Neural progenitor cell (in vitro differentiated cells): ENCODE measurements at places on chromosomes 3 and 15. TPM values are rescaled to one million over a fixed set of nuclear protein-coding genes. Genes with fewer than 3 reads are reported as not detected.

DNA sequence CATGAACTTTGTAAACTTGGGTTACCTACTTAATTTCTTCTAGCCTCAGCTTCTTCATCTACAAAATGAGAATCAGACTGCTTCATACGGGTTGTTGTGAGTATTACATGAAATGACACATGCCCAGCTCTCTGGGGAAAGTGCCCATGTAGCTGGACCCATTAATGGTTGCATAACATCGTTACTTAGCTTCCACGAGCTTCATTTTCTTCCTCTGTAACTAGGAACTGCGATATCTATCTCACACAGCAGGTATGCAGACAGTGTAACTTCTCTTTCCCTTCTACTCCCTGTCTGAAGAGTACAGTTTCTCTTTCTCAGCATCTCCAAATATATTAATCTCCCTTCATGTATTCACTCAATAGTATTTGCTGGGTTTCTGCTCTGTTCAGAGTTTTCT lies 37.9 kb upstream of the DLG1 start:
- no peak for DNase-seq

DNA sequence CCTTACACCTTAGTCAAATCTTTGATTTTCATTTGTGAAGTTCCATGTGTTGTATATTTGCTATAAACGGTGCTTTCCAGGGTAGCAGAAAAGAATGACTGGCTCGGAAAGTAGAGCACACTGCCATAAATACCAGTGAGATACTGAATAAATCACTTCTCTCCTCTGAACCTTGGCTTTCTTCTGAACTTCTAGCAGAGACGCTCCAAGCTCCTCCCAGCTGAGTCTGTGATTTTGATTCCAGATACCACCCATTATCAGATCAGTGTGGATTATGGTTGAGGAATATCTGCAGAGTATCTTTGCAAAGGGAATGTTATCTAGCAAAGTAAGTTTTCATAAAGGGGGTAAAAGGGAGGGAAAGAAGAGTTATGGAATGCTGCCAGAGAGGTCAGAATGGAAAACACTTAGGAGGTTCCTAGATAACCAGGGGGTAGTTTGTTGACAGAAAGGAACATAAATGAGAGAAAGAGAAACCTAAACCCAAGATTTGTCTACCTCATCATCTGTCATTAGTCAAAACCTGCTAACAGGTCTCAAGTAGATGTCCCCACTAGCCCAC lies 98.5 kb upstream of the PSMD6 start:
- DNase-seq = no peak

DNA sequence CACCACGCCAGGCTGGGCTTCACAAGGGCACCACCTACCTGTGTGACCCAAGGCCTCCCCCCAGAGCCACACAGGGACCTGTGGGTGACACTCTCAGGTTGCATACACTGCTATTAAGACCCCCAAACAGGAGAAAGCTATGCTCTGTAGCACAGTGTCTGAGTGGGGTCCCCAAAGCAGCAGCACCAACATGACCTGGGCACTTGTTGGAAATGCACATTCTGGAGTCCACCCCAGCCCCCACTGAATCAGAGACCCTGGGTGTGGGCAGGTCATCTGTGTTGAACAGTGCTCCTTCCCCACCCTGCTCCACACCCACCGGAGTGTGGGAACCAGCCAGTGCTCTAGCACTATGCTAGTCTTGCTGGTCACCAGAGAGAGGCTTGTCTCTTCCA lies 76.1 kb downstream of the ADAMTS17 start:
- no peak for DNase-seq

- DNase-seq = no peak
Measured at GRCh38 chr3:56759532-56759931, 42.2 kb downstream of the ARHGEF3 start.

DNA sequence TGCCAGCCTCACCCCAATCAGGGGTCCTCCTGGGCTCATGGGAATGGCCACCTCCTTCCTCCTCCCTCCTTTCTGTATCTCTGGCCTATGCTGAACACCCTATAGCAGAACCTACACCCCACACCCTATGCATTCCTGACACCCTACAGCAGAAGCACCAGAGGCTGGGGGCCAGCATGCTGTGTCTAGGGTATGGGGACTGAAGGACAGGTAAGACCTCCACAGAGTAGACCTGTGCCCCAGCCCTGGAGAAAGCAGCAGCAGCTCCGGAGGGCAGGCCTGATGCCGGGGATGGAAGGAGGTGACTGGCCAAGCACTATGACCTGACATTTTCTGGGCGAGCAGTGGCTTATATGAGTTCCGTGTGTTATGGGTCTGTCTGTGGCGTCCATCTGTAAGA lies 66.9 kb downstream of the TLE3 start:
- DNase-seq = no peak

- no peak for DNase-seq
Measured at GRCh38 chr15:74233851-74234597, 2.1 kb upstream of the CCDC33 start.

DNA sequence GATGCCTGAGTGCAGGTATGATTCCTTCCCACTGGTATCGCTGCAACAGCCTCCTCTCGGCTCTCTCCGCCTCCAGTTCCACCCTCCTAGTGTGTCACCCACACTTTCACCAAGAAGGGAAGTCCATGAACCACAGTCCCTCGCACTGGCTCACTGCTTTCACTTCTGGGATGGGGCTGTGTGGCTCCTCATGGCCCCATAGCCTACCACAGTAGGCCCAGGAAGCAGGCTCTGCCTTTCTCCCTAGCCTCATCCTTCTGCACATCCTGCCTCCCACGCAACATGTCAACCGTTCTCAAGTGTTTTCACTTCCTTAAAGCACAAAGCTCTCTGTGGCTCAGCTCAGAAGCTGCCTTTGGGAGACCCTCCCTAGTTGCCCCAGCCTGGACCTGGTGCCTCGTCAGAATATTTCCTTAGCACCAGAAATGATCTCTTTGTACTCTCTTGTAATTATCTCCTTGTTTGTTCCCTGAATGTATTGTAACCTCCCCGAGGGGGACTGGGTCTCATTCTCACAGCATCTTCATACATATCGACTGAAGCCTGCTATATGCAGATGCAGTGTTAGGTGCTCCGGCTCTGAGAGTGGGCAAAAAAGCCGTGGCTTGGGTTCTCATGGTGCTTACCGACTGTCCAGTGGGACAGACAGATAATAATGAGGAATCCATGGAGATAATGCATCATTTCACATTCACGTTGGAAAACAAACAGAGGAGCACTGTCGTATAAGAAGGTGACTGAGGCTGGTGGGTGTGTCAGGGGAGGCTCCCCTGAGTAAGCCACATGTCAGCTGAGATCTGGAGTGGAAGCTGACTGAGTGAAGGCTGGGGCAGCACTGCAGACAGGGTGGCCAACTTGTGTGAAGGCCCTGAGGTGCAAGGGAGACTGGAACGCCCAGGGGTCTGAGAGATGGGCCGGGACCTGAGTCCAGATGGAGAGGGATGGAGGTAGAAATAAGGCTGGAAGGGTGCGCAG lies 107.1 kb downstream of the DGKG start:
- no peak for DNase-seq

DNA sequence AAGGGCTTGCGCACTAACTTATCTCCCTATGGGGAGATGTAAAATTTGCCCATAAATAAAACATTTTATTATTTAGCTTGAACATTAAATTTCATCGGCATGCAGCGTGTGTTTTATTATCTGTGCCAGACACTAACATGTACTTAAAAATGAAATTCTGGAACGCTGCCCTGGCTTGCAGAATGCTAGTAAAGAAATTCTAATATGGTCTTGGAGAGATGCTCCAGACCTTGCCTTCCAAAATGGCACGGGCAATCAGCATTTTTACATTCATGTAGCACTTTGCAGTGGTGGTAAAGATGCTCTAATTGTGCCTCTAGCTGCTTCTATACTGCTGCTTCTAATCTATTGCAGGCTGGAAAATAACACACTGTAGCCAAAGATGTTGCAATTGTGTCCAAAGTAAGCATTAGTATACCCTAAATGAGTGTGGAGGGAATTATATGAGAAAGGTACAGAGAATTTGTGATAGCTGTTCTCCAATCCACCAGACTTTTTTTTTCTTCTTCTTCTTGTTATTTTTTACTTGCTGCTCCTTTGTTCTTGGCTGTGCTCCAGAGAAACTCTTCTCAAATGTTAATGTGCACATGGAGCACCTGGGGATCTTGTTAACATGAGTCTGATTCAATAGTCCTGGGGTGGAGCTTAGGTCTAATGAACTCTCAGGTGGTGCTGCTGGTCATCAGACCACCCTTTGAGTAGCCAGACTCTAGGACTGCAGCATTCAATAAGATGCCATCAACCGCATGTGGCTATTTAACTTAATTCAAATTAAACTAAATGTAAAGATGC lies 47.3 kb downstream of the CRABP1 start:
- DNase-seq = no peak

GRCh38 chr15:88394553-88395145 lies 72.5 kb downstream of the MRPL46 start:
- DNase-seq = no peak

DNA sequence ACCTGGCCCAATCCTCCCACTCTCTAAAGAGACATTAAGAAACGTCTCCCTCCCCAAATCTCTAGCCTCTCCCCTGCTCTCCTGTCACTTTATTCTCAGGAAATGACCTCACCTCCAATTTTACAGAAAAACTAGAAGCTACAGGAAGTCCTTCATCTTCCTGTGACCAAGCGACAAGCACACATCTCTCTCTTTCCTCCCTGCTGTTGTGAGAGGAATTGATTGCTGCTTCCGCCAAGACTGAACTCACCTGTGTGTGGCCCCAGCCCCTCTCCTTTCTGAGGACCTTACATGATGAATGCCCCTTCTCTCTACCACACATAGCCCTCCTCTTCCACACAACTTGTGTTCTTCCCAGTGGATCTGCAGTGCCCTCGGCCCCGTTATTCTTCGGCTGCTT lies 18.2 kb downstream of the DNAJB8 start:
- no peak for DNase-seq

DNA sequence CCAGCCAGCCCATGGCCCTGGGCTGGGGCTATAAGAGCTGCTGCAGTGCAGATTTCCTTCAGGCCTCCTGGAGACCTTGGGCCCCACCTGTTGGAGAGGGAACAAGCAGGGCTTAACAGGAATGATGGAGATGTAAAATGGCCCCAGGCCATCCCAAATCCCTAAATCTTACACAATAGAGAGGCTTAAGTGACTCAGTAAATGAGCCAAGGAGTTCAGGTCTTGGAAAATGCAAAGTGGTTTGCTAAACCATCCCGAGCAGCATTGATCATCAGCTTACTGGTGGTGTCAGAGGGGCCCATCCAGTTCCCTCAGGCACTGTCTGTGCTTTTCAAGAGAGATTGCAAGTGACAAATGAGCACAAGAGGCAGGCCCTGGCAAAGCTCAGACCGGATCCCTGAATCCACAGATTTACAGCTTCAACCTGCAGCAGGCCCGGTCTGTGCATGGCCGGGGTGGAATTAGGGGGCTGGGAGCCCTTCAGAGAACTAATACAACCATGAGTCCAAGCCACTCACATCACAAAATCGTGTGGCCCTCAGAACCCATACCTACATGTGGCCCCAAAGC lies 325.4 kb downstream of the UACA start:
- peak; percentile 83 for DNase-seq

GRCh38 chr3:138594935-138595610 lies 1.0 kb upstream of the CEP70 start:
- no peak for DNase-seq

DNA sequence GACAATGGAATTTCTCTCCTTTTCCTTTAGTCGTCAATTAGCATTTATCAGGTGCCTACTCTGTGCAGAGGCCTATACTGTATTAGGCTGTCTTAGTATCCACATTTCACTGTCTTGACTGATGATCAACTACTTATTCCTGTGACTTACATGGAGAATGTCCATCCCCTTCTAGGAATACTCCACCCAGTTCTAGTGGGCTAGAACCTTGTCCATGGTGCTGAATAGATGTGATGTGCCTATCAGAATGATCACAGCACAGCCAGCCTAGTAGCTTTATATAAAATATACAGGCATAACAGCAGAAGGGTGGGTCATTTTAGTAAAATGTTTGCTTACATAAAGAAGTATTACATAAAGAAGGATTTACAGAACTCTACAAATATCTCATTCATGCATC lies 621.4 kb downstream of the PDCD6IP start:
- peak; percentile 69 for DNase-seq

DNA sequence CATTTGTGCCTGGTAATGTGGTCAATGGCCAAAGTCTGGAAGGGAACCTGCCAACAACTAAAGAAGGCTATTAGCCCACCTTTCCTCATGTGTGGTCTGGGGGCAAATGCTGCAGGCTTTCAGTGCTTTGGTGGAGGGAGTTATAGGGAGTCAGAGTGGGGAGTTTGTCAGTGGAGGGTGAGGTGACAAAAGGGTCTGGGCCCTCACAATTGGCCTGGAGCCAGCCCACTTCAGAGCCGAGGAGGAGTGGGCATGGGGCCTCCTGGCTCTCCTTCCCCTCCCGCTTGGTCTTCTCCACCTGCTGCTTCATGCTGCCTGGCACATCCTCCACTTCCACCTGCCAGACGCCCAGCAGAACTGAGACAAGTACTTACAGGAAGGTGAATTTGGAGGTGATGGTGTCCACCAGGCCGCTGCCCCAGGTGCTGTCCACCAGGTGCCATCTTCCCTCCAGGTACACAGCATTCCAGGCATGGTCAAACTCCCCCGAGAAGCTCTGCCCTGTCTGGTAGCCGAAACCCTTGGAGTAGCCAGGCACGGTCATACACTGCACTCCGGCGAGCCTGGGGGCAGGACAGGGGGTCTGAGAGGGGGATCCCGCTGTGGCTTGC lies 40.9 kb downstream of the KY start:
- DNase-seq = no peak

GRCh38 chr3:196232154-196232881 lies 16.0 kb downstream of the SLC51A start:
- no peak for DNase-seq

GRCh38 chr3:127166501-127167065 lies 26.3 kb upstream of the PRR23E start:
- DNase-seq = no peak

DNA sequence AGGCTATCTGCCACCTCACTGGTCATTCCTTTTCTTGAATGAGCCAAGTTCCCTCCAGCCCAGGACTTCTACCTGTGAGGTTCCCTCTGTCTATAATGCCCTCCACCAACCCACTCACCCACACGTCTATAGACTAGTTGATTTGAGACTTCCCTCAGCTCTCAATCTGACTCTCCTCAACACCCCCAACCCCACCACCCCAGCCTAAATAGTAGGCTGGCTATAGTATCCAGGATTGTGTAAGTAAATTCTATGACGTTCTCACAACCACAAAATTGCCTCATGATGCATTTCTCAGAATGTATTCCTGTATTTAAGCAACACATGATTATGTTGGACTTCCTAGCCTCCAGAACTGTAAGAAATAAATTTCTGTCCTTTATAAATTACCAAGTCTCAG lies 2.2 kb downstream of the PLSCR1 start:
- no peak for DNase-seq

DNA sequence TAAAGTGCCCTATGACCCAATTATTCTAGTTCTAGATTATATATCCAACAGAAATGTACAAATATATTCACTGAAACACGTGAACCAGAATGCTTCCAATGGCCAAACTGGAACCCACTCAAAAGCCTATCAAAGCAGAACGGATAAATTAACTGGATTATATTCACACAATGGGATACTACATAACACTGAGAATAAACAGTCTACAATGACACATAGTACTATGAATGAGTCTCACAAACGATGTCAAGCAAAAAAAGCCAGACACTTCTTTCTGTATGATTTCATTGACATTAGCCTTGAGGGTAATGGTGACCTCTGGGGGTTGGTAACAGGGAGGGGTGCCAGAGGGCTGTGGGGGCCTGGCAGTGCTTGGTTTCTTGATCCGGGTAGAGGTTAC lies 50.9 kb upstream of the HACD2 start:
- DNase-seq = no peak

The CCK gene
- 1.1 and 3.4 TPM in 2 replicates for total RNA-seq

The DISP2 gene
- 0.06 TPM in 1 of 2 replicates, not detected in the other for total RNA-seq

The TRH gene
- total RNA-seq = 0.19 TPM in 1 of 2 replicates, not detected in the other

The HTR3E gene
- not detected in 2 replicates for total RNA-seq

The MAGI1 gene
- total RNA-seq = 40.6 and 48.4 TPM in 2 replicates

The GNL3 gene
- total RNA-seq = 113 and 169 TPM in 2 replicates

The MGLL gene
- total RNA-seq = 0.12 and 0.15 TPM in 2 replicates

The ANKRD63 gene
- total RNA-seq = not detected in 2 replicates
